ENCODE measurements at places on chromosomes 3 and 15.

DNA sequence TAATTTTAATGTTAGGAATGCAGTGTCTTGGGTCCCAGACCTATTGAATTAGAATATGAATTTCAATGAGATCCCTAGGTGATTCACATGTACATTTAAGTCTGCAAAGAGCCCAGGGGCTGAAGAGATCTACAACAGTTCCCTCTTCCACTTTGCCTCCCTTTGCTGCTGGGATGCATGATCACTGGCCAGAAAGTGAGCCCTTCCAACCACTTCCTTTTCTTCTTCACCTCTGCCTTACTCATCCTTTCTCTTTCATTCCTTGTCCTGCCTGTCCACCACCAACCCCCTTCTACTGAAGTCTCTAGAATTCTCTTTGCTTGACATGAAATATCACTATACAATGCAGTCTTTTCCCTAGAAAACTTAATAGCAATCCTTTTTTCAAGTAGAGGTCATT is 222.4 kb upstream of the LRIG1 start:
- DNase-seq: peak; percentile 11

DNA sequence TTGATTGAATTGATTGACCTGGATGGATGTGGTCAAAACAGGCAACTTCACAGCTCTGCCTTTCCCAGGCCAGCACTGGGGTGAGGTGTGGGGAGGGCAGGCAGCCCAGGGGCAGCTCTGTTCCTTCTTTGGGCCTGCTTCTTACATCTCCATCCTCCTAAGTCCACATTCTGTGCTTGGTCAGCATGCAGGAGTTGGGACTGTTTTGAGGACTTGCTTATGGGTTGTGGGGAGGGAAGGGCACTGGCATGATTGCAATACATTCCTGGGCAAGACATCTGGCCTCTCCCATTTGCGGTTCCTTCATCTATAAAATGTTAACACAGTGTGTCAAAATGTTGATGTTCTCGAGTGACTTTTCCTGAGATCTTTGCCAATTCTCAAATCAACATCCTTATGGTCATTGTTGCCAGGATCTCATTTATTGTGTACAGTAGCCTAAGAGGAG is 84.1 kb downstream of the ST6GAL1 start:
- DNase-seq: peak; percentile 25

DNA sequence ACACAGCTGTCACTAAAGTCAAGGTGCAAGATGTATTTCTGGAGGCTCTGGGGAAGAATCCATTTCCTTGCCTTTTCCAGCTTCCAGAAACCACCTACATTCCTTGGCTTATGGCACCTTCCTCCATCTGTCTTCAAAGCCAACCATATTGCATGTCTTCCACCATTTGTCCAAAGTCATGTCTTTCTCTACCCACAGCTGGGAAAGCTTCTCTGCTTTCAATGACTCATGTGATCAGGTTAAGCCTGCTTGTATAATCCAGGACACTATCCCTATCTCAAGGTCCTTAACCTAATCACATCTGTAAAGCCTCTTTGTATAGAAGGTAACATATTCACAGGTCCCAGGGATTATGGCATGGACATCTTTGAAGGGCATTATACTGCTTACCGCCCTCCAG is 14.2 kb downstream of the ARHGAP31 start:
- no peak for DNase-seq

GRCh38 chr15:28107111-28107903 is 8.2 kb upstream of the OCA2 start:
- peak; percentile 41 for DNase-seq

- no peak for DNase-seq
Observed at GRCh38 chr3:24382647-24383046, 112.0 kb downstream of the THRB start.

- no peak for DNase-seq
Observed at GRCh38 chr15:57920911-57921310, 144.6 kb downstream of the ALDH1A2 start.

GRCh38 chr3:153150991-153151390 is 11.0 kb upstream of the RAP2B start:
- DNase-seq: no peak
